ENCODE measurements at places on chromosomes 12 and 14.

DNA sequence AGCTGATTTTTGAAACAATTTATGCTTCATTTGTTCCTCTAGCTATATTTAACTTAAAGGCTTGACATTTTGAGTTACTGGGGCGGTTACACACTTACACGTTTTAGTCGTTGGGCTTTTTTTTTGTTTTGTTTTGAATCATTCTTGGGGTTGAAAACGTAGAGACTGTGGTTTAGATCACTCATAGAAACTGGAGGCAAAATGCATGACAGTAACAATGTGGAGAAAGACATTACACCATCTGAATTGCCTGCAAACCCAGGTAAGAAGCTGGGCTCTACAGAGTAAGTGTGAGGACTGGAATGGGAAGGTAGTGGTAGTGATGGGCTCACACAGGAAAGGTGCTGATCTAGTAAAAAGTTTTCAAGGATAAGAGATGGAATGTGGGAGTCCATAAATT is at the start of gene CLEC2D:
Gene CLEC2D, plus strand, starts transcription at position 180 of the 400 bp plus-strand sequence. Its CDS starts 22 bp downstream, at position 202.
- no peak for DNase-seq

DNA sequence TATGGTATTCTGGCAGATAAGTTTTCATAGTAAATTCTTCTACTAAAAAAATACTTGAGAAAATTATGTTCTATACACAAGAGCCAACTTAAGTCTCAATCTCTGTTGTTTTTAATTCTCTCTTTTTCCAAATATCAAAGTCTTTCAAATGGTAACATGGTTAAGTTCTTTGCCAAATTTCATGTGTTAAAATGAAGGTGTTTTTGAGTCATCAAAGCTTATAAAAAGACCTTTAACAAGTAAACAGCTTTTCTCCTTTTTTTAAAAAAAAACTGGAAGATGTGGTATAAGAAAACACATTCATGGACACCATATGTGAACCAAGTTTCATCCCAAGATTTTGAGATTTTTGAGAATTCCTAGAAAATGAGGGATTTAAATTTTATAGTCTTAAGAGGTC is 111.3 kb downstream of the FOXG1 start:
- DNase-seq: no peak

DNA sequence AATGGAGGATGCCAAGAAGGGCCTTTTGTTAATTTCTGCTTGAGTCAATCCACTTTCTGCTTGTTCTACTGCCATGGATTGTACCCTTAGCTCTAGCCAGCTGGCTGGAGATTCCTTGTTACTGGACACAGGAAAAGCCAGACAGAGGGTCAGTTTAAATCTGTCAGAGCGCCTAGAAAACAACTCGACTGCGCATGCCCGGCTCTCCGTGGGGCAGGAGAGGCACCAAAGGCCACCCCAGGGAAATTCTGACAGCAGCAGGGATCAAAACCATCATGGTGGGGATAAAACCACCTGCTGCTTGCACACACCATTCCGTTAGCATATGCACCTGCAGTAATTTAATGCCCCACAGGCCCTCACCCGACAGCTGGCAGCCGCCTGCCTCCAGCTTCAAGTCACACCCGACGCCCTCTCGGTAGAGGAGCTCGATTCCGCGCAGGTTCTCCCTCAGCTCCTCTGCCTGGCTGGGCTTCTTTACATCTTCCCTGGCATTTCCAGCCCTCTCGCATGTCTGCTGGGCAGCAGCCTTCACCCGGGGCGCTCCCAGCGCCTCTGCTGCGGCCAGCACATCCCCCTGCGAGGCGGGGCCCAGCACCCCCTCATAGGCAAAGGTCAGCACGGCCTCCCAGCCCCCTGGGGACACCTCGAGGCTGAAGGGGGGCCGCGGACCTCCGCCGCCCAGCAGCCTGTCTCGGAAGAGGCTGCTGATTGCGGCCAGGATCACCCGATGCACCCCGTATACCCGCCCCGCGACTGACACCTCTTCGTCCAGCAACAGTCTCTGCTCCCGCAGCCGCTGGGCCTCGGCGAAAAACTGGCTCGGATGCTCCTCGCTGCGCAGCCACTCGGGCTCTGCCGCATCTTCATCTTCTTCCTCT is 1.0 kb downstream of the KLHL33 start:
- DNase-seq: no peak

DNA sequence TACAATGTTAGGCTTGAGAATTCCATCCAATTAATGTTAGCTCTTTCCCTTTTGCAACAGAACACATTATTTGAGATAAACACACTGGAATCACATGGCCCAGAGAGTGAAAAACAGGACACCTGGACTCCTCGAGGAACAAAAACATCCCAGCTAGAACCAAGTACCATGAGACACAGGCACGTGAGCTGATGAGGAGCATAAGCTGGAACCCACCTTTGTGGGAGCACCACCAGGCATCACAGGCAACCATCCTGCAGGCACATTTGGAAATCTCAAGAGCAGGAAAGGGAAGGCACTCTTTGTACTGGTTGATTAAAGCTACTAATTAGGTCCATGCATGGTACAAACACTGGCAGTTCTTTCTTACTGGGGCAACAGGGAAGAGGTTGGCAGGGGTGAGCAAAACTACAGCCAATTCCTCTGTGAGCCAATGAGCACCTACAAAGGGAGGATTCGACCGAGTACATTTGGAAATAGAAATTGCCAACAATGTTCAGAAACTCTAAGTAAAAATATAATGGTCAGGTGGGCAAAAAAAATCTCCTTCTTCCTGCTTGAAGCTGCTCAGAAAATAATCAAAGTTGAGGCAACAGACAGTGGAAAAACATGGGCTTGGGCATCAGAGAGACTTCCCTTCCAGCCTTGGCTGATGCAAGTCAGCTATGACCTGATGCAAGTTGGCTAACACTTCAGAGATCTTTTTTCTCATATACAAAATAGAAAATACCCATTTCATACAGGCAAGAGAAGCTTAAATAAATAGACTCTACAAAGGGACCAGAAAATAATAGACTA is 216.7 kb downstream of the NUAK1 start:
- DNase-seq: no peak

DNA sequence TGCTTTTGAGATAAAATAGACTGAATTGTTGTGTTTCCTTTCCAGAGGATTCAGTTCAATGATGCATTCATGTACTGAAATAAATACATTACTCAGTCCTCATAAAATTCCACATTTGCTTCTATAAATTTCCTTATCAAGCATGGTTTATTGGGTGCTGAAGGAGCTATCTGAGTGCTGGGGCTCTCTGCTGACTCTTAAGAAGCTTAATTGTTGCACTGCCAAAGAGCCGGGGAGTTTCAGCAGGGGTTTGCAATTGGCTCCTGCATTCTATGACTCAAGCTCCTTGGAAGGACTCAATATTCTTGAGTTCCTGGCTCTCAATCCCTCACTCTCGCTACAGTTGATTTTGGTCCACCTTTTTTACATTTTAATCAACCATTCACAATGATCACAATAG is 69.8 kb upstream of the PYGL start:
- DNase-seq: no peak

DNA sequence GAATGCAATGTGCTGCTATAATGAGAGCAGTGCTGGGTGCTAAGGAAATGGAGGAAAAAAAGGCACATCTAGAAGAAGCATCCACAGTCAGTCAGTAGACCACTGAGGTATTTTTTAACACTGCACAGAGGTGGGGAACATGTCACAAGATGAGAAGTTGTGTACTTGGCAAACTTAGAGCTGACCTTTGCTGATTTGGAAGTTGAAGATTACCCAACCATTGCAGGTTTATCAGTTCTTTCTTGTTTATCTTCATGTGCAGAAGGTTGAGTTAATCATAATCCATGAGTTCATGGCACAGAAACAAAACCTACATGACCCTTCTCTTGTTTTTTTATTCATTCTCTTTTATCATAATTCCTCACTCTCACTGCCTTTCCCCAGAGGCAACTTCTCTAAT is 3.2 kb upstream of the PAH start:
- no peak for DNase-seq

- DNase-seq: no peak
Measured at GRCh38 chr14:96354246-96354645, 8.9 kb downstream of the ATG2B start.

DNA sequence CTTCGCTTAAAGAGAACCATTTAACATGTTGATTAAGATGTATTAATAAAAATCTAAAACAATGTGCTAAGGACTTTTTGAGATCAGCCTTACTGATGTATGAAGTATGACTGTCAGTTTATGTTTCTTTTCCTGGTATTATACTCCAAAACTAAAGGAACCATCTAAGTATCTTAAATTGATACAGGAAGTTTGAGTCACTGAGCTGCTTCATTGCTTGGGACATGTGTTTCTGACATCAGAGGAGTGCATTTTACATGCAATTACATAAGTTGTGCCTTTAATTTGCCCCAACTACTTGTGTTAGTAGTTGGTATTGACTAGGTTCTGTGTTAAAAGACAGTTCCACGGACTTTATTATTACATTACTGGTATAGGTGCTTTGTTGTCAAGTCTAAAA is 50.9 kb downstream of the PROX2 start:
- DNase-seq: no peak

DNA sequence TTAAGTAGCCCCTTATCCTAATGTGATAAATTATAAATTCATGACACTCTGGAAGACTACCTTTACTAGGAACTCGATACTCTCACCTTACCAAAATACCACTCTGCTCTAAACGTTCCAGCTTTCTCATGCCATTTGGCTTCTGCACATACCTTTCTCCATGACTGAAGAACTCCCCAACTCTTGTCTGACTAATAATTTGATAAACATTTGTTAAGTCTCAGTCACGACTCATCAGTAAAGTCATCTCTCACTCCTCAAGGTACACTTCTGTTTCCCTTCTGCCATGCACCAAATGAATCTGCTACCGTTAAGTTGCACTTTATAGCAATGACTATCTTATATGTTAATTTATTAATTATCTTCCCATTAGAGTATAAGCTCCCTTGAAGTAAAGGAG is 498.3 kb upstream of the NOVA1 start:
- no peak for DNase-seq

- peak; percentile 1 for DNase-seq
Measured at GRCh38 chr14:51304438-51304837, 64.4 kb downstream of the TMX1 start.

GRCh38 chr14:55107766-55108554 is 21.1 kb upstream of the LGALS3 start:
- DNase-seq: no peak

- DNase-seq: no peak
Measured at GRCh38 chr14:83164016-83164415, 1630.4 kb upstream of the SEL1L start.

GRCh38 chr12:53676656-53677015 is 753 bp upstream of the ATP5MC2 start:
- no peak for DNase-seq

GRCh38 chr12:71300772-71301675 is 138.6 kb upstream of the LGR5 start:
- no peak for DNase-seq

GRCh38 chr12:59620326-59620725 is 24.5 kb downstream of the SLC16A7 start:
- no peak for DNase-seq

GRCh38 chr14:64544607-64545312 is 4.2 kb downstream of the HSPA2 start:
- no peak for DNase-seq

DNA sequence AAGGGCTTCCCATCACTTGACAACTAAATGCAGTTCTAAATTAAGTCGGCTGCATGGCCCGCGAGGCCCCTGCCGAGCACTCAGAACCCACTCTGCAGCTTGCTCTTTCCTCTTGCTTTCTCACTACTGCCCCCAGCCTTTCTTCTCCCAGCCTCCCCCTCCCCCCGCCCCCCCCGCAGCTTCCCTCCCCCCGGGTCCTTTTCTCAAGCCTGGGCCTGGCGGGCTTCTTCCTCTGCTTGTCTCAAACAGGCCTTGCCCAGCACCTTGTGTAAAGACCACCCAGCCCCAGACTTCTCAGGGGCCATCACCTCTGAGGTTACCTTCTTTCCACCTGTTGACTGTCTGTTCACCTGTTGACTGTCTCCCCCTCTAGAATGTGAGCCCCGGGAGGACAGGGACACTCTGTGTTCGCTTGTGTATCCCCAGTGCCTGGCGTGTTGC is 1.1 kb downstream of the CYP46A1 start:
- DNase-seq: no peak
